Mesangial cell (primary cell): ENCODE measurements at places on chromosomes 7 and 10. TPM values are rescaled to one million over a fixed set of nuclear protein-coding genes. Genes with fewer than 3 reads are reported as not detected.

HOXA10 gene
- total RNA-seq: 45.8 and 54.5 TPM in 2 replicates

LRRN3 gene
- 0.33 and 1.9 TPM in 2 replicates for total RNA-seq

TMEM139 gene
- 5.5 and 30.2 TPM in 2 replicates for total RNA-seq

EVX1 gene
- total RNA-seq: not detected in 2 replicates

TUBB8 gene
- 0.25 and 0.33 TPM in 2 replicates for total RNA-seq

MYO3A gene
- total RNA-seq: 0.16 and 1.0 TPM in 2 replicates

IKZF1 gene
- under 0.01 TPM in 1 of 2 replicates, not detected in the other for total RNA-seq

RELN gene
- total RNA-seq: 3.1 and 10.1 TPM in 2 replicates

SEC23IP gene
- total RNA-seq: 19.3 and 21.3 TPM in 2 replicates

THNSL1 gene
- 1.1 and 1.3 TPM in 2 replicates for total RNA-seq

NXPH1 gene
- total RNA-seq: not detected in 2 replicates

ACTL6B gene
- not detected in 2 replicates for total RNA-seq

CUL2 gene
- total RNA-seq: 14.2 and 18.4 TPM in 2 replicates

GHITM gene
- 73.8 and 127 TPM in 2 replicates for total RNA-seq

MNX1 gene
- 0.33 and 0.63 TPM in 2 replicates for total RNA-seq

CABCOCO1 gene
- total RNA-seq: 0.16 and 1.5 TPM in 2 replicates

RTKN2 gene
- total RNA-seq: 1.5 and 5.5 TPM in 2 replicates

SPDYE16 gene
- total RNA-seq: not detected in 2 replicates

AGAP4 gene
- total RNA-seq: 6.5 and 6.7 TPM in 2 replicates

NEURL1 gene
- total RNA-seq: 0.33 and 0.51 TPM in 2 replicates

CPA4 gene
- total RNA-seq: 40.3 and 40.9 TPM in 2 replicates

CTAGE4 gene
- total RNA-seq: 0.65 and 1.6 TPM in 2 replicates

SLC39A12 gene
- not detected in 2 replicates for total RNA-seq

NODAL gene
- total RNA-seq: not detected in 2 replicates

CUEDC2 gene
- 60.9 and 80.9 TPM in 2 replicates for total RNA-seq

TMEM106B gene
- 30.8 and 48.4 TPM in 2 replicates for total RNA-seq

OPALIN gene
- not detected in 2 replicates for total RNA-seq

PHF14 gene
- 9.0 and 9.6 TPM in 2 replicates for total RNA-seq

C10orf88 gene
- 6.0 and 7.2 TPM in 2 replicates for total RNA-seq

PNLIP gene
- not detected in 2 replicates for total RNA-seq

HECW1 gene
- total RNA-seq: under 0.01 and 0.38 TPM in 2 replicates

NPSR1 gene
- not detected in 2 replicates for total RNA-seq

GIMAP5 gene
- not detected in 2 replicates for total RNA-seq

NRCAM gene
- total RNA-seq: 0.98 and 4.9 TPM in 2 replicates
